ENCODE measurements at places on chromosomes 6 and 20. TPM values are rescaled to one million over a fixed set of nuclear protein-coding genes. Genes with fewer than 3 reads are reported as not detected.

HTR1B gene
- total RNA-seq, result 64.4 TPM

SERPINB6 gene
- total RNA-seq, result 112 TPM

CCM2L gene
- 6.4 TPM for total RNA-seq

RWDD2A gene
- total RNA-seq, result 4.6 TPM

GRCh38 chr6:98976674-98977385 is 29.1 kb upstream of the FBXL4 start:
- DNase-seq, result no peak

DNA sequence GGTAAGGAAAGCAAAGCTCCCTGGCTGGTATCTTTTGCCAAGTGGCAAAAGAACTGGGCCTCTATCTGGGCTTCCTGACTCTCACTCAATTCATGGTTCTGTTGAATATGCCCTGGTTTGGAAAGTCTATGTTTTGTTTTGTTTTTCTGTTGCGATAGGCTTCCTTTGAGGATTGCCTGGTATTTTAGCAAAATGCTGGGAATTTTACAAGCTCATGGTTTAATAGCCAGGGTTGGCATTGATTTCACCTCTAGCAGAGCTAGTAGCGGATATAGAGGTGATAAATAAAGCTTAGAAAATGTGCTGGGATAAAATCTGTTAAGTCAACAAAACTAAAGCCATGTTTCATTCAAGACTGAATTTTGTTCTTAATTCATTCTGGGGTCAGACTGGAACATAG is 109.9 kb downstream of the RNF144B start:
- DNase-seq, result no peak

- no peak for DNase-seq
These were observed 102.3 kb downstream of the HTR1B start for GRCh38 chr6:77361018-77361417.

DNA sequence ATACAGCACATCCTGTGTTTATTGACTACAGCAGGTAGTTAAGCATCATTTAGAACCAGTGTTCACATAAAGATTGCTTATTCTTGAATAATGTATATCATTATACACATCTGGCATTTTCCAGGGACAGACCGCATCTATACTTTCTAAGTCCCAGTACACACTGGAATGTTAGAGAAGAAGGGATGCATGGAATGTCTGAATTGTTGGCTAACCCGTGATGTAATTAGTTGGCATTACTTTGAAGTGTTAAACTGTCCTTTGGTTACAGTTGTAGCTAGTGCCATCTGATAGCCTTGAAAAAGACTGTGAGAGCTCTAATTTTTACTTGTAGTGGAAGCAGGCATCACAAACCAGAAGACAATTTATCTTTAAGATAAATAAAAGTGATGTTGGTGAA is 29.8 kb upstream of the MCHR2 start:
- DNase-seq, result no peak

DNA sequence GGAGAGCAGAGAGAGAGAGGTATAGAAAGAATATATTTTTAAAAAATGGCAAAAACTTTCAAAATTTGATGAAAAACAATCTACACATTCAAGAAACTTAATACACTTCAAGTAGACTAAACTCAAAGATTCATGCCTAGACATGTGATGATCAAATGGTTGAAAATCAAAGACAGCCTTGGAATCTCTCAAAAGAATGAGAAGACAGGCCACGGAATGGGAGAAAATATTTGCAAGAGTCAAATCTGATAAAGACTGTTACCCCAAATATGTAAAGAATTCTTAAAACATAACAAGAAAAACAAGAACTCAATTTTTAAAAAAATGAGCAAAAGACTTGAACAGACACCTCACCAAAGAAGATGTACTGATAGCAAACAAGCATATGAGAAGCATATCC is 49.7 kb downstream of the THEMIS start:
- no peak for DNase-seq

DNA sequence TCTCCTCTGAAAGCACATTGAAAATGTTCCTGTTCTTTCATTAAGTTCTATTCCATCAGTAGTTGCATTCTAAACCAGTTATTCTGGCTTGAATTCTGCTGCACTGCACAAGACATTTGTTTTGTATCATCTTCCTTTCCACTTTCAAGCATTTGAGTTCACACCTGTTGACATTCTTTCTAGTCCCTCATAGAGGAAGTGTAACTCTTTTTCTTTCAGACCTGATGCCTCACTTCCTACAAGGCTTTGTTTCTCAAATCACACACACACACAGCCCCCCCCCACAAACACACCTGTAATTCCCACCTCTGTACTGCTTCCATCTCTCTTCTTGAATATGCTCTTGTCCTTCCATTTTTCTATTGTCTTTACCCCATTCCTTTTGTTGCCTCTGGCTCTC is 50.9 kb downstream of the CCN2 start:
- no peak for DNase-seq
